ENCODE measurements at places on chromosomes 16 and 17.

GRCh38 chr17:9138161-9138717 lies 116.9 kb downstream of the NTN1 start:
- DNase-seq = no peak

DNA sequence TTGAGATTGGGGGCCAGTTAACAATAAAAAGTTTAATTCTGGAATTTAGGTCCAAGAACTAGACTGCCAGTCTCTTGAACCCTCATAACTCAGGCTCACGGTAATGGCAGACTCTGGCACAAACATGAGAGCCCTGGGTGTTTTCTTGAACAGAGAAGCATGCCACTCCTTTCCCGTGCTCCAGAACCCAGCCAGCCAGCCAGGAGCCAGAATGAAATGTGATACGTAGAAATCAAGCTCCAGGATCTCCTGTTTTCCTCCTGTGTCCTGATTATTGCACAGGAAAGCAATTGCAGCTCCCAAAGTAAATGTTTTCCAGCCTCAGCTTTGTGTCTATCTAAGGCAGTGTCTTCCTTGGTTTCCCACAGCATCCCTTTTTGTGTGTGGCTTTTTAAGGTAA lies 46.2 kb upstream of the NOL11 start:
- no peak for DNase-seq

GRCh38 chr17:29789196-29790170 lies 140.5 kb downstream of the SSH2 start:
- DNase-seq = no peak

DNA sequence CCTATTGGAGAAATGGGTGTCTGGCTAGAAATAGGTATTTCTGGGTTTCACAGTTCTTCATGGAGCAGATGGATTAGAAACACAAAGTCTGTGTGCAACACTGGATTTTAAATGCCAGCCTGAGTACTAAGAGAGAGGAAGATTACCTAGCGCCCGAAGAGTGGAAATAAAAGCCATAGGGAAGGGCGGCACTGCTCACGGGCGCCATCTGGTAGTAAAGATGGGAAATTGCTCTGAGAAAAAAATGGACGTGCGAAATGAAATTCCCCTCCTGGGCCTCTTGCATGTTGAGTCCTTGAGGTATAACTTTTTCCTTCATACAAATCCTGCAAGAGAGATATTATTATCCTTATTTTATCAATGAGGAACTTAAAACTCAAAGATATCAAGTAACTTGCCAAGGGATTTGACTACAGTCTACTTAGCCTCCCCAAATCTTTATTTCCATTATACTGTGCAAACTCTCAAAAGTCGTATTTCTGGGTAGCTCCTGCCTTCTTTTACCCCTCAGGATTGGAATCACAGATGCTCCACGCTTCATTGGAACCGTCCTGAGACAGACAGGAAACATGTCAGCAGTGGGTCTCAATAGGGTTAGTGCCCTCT lies 72.8 kb downstream of the MMD start:
- peak; percentile 61 for DNase-seq

DNA sequence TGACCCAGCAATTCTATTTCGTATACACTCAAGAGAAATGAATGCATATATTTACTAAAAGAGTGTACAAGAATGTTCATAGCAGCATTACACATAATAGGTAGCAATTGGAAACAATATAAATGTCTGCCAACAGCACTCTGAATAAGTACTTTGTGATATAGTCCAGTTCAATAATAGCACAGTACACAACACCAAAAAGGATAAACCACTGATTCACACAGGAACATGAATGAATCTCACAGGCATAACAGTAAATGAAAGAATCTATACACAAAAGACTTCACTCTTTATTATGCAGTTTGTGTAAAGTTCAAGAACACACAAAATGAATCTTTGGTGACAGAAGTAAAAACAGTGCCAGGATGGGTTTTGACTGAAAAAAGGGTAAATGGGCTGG lies 86.3 kb downstream of the NLK start:
- DNase-seq = no peak

DNA sequence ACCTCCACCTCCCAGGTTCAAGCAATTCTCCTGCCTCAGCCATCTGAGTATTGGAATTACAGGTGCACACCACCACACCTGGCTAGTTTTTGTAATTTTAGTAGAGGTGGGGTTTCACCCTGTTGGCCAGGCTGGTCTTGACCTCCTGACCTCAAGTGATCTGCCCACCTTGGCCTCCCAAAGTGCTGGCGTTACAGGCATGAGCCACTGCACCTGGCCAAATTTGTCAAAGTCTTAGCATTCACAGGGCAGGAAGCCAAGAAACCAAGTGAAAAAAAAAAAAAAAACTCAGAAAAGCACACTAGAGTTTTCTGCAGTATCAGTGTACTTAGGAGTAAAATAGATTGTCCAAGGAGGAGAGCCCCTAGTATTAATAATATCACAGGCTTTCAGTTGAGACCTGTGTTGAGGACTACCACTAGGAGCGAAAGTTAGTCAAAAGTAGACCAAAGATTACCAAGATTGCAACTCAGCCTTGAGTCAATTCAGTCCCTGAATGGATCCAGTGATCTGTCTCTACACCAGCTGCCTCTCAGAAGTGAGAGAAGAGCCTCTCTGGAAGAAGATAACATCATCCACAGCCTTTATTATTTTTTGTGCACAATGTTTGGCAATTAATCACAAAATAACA lies 159.7 kb downstream of the CEP112 start:
- DNase-seq = peak; percentile 34

- no peak for DNase-seq
Measured at GRCh38 chr16:5557966-5558365, 460.4 kb upstream of the EEF2KMT start.

DNA sequence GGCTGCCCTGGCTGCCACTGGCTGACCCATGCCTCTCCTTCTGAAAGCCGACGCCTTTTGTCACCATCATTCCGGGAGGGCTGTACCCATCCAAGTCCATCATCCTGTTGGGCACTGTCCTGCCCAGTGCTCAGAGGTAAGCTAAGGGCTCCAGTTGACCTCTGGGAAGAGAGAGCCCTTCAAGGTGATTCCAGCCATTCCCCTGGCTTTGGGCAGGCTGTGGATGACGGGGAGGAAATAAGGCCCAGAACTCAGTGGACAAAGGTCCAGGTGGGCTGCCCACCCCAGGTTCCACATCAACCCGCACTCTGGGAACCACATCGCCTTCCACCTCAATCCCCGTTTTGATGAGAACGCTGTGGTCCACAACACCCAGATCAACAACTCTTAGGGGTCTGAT lies 45.8 kb downstream of the NOS2 start:
- DNase-seq = no peak

DNA sequence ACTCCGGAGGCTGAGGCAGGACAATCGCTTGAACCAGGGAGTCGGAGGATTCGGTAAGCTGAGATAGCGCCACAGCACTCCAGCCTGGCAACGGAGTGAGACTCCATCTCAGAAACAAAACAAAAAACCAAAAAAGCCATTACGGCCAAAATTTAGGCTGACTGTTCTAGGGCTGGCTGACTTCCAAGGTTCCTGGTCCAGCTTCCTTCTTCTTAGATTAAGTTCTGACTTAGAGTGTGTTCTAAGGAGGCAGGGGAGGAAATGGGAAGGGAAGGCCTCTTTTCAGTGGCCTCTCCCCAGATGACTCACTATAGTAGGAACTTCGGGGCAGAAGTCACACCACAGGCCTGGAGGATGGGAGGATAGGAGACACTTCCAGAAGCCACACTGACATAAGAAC lies 27.7 kb upstream of the CLEC18B start:
- no peak for DNase-seq

DNA sequence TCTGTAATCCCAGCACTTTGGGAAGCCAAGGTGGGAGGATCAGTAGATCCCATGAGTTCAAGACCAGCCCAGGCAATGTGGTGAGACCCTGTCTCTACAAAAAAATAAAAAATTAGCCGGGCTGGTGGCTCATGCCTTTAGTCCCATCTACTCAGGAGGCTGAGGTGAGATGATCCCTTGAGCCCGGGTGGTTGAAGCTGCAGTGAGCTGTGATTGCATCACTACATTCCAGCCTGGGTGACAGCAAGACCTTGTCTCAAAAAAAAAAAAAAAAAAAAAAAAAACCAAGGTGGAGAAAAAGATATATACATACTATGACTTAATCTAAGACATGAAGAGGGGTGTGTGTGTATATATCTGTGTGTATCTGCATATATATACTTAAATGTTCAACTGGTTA lies 26.7 kb downstream of the BBS2 start:
- DNase-seq = no peak

GRCh38 chr17:17710728-17711541 lies 29.7 kb downstream of the RAI1 start:
- DNase-seq = no peak

DNA sequence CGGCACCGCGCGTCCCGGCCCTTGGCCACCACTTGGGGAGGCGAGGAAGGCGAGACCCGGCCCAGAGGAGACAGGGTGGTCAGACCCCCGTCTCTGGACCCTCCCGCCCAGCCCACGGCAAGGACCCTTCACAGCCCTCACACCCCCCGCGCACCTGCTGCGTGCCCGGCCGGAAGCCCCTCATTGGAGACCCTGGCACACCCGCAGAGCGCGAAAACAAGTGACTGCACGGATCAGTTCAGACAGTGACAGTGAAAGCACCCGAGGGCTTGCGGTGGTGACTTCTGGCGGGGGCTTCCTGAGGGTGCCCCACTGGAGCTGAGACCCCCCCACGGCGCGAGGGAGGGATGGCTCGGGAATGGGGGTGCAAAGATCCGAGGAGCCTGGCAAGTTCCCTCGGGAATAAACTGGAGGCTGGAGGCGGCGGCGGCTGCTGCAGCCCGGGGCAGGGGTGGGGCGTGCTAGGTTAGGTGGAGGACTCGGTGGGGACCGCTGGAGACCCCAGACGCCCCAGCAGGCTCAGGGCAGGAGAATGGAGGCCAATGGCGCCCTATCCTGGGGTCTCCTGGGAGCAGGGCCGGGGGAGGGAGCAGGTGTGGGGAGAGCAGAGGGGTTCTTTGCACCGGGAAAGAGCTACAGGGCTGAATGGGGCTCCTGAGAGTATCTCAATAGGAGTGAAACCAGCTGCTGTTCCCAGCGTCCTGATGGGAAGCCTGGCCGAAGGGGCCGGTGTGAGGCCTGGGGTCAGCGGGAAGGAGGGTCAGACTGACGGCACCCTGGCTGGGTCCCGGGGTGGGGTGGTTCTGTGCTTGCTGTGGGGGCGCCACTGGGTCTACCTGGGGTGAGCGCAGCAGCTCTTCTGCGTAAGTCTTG lies 824 bp upstream of the FBXL16 start:
- DNase-seq = no peak

DNA sequence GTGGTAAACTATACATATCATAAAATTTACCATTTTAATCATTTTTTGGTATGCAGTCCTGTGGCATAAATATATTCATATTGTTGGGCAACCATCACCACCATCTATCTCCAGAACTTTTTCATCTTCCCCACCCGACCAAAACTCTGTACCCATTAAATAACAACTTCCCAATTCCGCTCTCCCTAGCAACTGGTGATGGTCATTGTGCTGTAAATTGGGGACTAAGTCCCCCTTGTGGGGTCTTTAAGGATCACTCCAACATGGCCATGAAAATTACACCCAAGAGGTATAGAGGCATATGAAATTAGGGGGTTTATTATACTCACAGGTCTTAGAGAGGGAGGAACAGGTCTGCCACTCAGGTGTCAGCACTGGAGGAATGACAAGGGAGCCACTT lies 57.4 kb upstream of the NKD1 start:
- DNase-seq = no peak

DNA sequence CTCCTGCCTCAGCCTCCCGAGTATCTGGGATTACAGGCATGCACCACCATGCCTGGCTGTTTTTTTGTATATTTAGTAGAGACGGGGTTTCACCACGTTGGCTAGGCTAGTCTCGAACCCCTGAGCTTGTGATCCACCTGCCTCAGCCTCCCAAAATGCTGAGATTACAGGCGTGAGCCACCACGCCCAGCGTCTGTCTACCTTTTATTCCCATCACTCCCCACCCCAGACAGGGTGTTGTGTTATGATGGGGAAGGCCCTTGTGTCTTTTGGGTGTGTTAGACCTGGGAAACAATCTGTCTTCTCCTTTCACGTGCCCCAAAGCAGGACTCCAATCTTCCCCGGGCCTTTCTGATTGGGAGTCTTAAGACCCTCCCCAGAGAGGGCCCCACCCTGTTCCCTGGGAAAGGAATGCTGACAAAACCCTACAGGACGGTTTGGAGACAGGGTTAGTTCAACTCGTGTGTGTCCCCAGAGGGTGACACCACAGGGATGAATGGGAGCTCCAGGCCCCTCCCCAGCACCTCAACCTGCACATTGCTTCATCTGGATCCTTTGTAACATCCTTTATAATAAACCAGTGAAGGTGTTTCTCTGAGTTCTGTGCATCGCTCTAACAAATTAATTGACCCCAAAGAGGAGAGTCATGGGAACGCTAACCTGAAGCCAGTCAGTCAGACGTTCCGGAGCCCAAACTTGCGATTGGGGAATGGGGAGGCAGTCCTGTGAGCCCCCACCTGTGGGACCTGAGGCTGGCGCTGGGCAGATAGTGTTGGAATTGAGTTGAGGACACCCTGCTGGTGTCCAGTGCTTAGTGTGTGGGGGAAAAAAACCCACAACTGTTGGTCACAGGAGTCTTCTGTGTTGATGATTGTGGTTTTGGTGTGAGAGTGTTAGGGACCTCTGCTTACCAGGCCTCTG lies 3.2 kb upstream of the ELOB start:
- DNase-seq = no peak

GRCh38 chr16:71258372-71258771 lies 27.9 kb upstream of the HYDIN start:
- no peak for DNase-seq

DNA sequence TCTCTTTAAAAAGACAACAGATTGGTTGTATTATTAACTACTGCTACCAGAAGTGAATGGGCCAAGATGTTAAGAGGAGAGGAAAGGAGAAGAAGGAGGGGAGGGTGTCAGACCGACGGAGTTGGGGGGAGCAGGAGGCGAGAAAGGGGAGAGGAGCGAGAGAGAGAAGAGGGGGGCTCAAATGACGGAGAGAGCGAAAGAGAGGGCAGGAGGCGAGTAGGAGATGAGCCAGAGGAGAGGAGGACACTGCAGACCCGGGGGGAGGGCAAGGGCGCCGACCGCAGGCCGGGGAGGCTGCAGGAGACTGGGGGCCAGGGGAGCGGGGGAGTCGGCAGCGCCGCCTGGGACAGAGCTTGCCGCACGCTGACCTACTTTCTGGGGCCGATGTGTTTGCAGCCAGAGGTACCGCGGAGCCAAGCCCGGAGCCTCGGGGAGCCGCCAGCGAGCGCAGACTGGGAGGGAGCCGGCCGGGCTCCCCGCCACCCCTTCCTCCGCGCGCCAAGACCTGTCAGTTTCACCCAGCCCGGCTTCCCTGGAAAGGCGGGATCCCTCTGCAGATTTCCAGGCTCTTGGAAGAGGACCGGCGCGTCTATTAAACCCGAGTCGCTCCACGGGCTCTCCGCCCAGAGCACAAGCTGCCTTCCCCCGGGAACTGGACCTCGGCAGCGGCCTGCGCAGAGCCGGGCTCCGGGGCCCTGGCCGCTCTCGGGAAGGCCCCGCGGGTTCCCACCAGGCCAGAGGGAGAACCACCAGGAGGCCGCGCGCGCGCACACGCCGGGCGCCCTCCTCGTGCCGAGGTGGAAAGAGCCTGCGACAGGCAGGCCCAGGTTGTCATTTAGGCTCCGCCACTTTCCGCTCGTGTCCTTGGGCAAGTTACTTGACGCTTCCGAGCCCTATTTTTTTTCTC lies 74.6 kb downstream of the CMC2 start:
- DNase-seq = peak; percentile 14

Measured in activated T-cell treated with anti-CD3 and anti-CD28 coated beads, Interleukin-2, amount 50 U/mL, for 72 hours (primary cell).